ENCODE measurements at places on chromosomes 2 and 18. TPM values are rescaled to one million over a fixed set of nuclear protein-coding genes. Genes with fewer than 3 reads are reported as not detected.

DNA sequence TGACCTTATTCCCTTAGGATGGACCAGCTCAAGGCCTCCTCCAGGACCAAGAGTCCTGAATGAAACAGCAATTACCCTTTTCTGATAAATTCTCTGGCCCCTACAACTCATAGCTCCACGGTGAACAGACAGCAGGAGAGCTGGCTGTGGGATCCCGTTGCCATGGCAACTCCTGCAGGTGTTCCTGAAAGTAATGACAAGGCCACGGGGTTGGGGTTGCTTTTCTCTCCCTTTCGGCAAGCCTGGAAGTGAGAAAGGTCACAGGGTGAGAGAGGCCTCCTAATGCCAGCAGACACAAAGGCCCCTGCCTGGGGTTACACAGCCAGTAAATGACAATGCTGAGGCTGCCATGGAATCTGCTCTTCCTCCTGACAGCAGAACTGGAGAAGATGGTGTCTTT lies 403.0 kb downstream of the NBAS start:
- DNase-seq = no peak

DNA sequence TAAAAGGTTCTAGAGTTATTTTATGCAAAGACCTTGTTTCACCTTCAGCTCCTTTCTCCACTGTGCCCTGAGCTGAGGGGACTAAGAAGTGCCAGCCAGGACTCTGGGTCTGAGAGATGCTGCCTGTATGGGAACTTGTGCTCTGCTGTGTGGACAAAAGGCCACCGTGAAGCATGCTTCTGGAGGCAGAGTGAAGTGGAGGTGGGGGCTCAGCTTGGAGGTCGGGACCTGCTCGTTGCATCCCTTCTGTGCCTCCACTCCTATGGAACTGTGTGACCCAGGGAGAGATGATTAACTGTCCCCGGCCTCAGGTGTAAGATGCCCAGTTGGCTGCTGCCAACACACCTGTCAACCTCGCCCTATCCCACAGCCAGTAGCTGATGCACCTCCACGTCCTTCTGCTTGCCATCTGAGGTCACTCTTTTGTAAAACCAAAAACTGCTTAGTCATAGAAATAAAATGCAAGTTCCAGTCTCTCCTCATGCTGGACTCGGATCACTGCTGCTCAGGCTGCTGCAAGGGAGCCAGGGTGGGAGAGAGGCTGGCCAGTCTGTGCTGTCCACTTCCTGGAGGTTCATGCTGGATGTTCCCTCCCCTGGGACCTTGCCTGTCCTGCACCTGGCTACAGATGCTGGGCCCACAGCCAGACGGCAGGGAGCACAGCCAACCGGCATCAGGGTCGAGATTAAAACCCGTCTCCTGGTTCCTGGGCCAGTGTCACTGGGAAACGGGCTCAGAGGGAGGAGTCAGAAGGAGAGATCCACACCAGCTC lies 113.2 kb downstream of the ACKR3 start:
- DNase-seq = no peak

- no peak for DNase-seq
Observed at GRCh38 chr2:28433935-28434599, 41.4 kb downstream of the FOSL2 start.

DNA sequence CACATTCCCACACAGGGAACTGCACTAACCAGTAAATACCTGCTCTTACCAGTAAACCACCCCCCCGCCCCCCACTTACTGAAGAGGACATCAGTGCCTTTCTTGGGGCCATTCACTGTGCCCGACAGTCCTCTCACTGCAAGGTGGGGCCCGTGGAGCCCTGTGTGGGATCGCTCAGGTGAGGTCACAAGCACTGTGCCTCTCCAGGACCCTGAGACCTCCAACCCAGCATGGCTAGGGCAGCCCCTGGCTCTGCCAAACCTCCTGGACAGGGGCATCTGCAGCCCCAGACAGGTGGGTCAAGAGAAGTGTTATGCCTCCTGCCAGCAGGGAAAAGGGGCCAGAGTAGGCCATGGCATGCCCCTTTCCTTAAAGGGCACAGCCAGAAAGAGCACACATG lies 6.7 kb upstream of the NEURL3 start:
- no peak for DNase-seq

DNA sequence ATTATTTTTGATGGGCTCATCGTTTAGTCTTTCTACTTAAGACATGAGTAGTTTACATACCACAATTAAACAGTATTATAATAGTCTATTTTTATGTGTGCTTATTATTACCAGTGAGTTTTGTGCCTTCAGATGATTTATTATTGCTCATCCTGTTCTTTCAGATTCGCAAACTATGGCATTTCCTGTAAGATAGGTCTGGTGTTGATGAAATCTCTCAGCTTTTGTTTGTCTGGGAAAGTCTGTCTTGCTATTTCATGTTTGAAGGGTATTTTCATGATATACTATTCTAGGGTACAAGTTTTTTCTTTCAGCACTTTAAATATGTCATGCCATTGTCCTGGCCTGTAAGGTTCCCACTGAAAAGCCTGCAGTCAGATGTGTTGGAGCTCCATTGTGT lies 101.3 kb downstream of the DNAH7 start:
- DNase-seq = no peak

- no peak for DNase-seq
Observed at GRCh38 chr2:182072861-182073260, 87.2 kb downstream of the PPP1R1C start.

GRCh38 chr18:2536493-2536892 lies 34.8 kb downstream of the METTL4 start:
- no peak for DNase-seq

DNA sequence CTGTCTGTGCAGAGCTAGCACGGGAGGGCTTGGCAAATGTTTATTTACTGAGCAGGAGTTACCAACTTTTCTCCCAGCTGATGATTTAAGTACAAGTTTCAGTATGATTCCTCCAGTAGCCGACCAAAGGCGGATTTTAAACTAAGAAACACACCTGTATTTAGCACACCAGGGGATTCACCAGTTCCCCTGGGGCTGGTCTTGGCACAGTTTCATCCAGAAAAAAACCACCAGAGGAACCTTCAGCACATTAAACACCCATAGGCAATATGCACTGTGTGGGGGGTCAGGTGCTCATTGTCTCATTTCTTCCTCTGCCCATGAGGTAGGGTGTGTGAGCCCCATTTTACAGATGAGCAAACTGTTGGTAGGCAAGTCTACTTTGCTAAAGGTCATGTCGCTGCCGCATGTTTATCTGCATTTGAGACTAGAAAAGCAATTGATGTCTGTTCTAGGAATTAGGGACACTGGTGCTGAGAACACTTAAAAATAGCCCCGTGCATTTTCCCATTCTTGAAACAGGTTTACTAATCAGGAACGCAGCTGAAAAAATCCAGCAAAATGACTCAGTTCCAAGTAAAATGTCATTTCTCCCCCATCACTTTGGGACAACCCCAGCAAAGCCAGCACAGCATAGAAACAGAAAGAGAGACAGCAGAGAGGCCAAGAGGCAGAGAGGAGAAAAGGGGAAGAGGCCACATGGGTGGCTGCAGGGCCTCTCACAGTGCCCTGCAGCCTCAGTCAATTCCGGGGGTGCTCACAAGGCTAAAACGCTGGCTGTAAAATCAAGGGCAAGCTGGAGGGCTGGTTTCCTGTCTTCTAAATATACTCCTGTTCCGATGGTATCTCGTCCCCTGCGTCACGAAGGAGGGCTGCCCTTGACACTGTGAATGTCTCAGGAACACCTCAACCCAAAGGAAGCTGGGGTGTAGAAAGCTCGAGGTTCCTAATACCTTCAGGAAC lies 166.8 kb upstream of the ID2 start:
- DNase-seq = no peak

DNA sequence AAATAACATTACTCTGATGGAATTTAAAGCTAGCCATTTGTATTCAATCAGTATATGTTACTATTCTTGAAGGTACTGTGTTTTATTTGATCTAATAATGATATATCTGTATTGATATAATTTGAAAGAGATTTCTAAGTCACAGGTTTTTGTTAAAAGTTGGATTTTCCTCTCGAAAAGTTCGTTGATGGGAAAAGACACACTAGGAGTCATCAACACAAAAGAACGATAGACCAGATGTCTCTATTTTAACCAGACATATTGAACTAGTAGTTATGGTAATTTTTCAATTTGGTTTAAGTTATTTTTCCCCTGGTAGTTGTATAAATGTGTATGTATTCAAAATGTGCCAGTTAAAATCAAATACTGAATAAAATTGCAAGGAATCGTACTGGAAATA lies 2.5 kb downstream of the ASXL3 start:
- no peak for DNase-seq

AQP12B gene
- total RNA-seq = not detected

ADCYAP1 gene
- total RNA-seq = 0.03 TPM

NEU2 gene
- not detected for total RNA-seq

NTSR2 gene
- not detected for total RNA-seq

POTEI gene
- 0.47 TPM for total RNA-seq

TDRD15 gene
- total RNA-seq = 0.02 TPM

PLB1 gene
- total RNA-seq = 0.61 TPM
